ENCODE measurements at places on chromosomes 1 and 21.

- DNase-seq, result no peak
Observed at GRCh38 chr1:202638019-202638700, 72.1 kb downstream of the SYT2 start.

GRCh38 chr1:65525266-65526048, 105.0 kb downstream of the LEPR start:
- peak; percentile 6 for DNase-seq

GRCh38 chr1:64505232-64505943, 35.5 kb downstream of the CACHD1 start:
- peak; percentile 81 for DNase-seq

DNA sequence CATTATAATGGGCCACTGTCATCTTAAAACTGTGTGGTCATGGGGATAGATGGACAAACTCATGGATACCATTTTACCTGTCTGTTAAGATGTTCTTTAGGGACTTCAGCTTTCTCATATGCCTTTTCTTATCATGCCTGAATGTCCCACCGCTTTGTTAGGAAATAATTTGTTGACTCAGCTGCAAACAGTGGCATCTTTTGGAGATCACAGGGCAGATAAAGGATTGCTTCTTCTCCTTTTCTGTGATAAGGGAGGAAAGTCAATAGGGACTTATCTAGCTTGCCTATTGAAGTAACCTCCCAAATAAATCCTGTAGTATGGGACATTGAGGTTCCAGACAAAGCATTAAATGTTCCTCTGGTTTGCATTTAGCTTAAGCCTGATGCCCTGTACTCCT, 79.8 kb upstream of the KIAA0040 start:
- DNase-seq, result no peak

- no peak for DNase-seq
Observed at GRCh38 chr1:33004613-33005012, 32.1 kb downstream of the AK2 start.

- no peak for DNase-seq
Observed at GRCh38 chr1:234941321-234942011, 187.2 kb downstream of the TOMM20 start.

DNA sequence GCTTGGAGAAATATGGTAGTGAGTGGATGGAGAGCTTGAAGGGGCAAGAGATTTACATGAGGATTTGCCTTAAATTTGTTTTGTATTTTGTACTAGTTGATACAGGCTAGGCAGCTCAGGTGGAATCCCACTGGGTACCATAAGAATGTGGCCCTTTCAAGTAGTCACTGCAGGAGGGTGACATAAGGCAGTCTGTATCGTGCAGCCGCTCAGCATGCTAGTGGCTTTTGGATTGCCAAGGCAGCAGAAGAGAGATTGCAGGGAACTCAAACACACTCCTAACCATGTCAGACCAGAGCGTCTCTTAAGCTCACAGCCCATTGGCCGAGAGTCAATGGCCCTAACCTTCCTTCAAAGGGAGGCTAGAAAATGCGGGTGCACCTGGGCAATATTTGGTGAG, 420.0 kb downstream of the ADGRL2 start:
- no peak for DNase-seq

GRCh38 chr1:218916720-218917119, 257.0 kb upstream of the LYPLAL1 start:
- DNase-seq, result no peak
